Peyer's patch (tissue), 4 donors: ENCODE measurements at places on chromosomes 5 and 9.

DNA sequence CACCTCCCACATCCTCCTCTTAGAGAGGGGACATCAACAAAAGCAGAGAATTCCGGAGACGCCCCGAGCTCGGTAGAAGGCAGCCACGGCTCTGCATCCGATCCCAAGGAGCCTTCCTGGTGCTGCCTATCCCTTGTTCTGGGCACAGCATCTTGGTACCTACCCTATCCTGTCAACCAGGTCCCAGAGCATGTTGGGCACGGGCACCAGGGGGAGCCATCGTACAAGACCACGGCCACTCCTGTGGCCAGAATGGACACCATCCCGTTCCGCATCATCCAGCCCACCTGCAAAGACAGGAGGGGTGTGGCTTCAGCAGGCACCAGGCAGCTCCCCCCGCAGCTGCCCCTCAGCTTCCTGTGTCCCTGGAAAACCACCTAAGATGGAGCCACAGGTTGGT is 62.7 kb upstream of the ZNF354A start:
- no peak for DNase-seq
- H3K4me1 ChIP-seq, result no peaks in the 10 kb centered on the region
- H3K27me3 ChIP-seq, result no peaks in the 10 kb centered on the region
- H3K27ac ChIP-seq, result no peak overlapping the region
- no peak overlapping the region for H3K4me3 ChIP-seq

DNA sequence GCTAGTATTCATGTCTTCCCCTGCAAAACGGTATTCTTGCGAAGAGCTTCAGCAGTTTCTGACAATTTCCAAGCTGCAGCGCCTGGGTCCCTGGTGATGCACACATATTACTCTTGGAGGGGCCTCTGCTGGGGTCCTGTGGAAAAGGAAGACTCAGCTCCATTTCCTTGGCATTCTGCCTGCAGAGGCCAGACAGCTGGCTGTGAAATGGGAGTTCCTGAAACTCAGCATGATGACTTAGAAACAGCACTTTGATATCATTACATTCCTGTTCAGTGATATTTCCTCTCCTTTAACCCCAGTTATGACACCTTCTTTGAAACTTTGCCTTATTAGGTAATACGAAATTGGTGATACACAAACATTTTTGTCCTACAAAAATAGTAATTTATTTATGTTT is 98.5 kb downstream of the APBA1 start:
- DNase-seq, result no peak
- no peaks in the 10 kb centered on the region for H3K27me3 ChIP-seq
- H3K4me3 ChIP-seq, result no peak overlapping the region
- H3K36me3 ChIP-seq, result no peaks in the 10 kb centered on the region
- H3K4me1 ChIP-seq, result no peaks in the 10 kb centered on the region

GRCh38 chr5:133483406-133484090 is 128.8 kb downstream of the FSTL4 start:
- no peak overlapping the region for H3K4me3 ChIP-seq
- H3K27ac ChIP-seq, result no peak overlapping the region
- H3K4me1 ChIP-seq, result no peaks in the 10 kb centered on the region
- H3K27me3 ChIP-seq, result no peaks in the 10 kb centered on the region

DNA sequence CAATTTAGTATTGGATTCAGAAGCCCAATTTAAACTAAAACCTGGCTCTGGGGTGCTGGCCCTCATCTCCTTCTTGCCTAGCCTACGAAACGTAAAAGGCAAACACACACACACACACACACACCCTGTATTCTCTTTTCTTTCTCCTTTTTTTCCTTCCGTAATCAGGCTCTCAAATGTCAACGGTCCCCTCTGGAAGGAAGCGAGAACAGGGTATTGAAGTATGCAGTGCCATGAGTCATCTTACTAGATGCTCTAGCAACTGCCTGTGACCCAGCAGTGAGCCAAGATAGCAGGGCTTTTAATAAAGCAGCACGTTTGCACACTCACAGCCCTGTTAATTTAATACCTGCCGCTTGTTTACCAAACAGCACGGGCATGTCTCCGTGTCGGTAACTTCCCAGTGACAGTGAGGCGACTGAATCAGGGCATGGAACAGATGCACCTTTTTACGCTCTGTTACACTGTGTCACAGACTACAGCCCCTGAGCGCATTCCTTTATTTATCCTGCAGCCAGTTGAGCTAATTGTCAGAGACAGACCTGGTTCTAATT is 243.8 kb downstream of the BNC2 start:
- H3K4me1 ChIP-seq, result no peaks in the 10 kb centered on the region
- no peaks in the 10 kb centered on the region for H3K36me3 ChIP-seq
- no peaks in the 10 kb centered on the region for H3K27me3 ChIP-seq
- no peak for DNase-seq
- H3K4me3 ChIP-seq, result no peak overlapping the region

DNA sequence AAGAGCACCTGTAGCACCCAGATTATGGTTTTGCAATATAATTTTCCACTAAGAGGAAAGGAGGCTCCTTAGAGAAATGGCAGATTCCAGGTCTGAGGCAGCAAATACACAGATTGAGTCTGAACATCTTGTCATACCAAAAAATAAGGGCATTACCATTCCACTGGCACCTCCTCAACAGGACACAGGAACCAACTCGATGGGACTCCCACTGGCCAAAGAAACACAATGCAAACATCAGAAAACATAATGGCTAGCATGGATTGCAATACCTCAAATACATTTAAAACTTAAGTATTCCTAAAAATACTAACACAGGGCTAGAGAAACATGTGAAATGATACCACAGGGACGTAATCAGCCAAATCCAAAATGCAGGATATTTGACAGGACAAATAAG is 12.4 kb upstream of the RANBP17 start:
- no peak overlapping the region for H3K27ac ChIP-seq
- H3K4me3 ChIP-seq, result no peak overlapping the region
- H3K36me3 ChIP-seq, result no peaks in the 10 kb centered on the region
- DNase-seq, result no peak
- H3K27me3 ChIP-seq, result no peaks in the 10 kb centered on the region

DNA sequence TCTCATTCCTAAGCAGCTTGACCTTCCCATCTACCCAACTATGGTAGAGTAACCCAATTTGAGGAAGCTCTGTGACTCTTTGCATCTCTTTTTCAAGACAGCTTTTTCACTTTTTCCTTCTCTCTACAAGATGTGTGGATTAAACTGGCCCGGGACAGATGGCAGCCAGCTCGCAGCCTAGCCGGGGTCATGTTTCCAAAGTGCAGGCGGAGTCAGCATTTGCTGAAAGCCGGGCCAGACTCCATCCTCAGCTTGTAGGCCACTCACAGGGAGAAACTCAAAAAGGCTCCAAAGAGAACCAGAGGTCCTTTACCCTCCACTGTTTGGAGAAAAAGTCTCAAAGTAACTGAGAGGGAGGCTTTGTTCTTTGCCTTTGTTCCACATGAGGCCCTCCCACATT is 286.8 kb upstream of the PANK3 start:
- H3K36me3 ChIP-seq, result no peaks in the 10 kb centered on the region
- H3K4me1 ChIP-seq, result no peaks in the 10 kb centered on the region
- H3K27me3 ChIP-seq, result no peaks in the 10 kb centered on the region
- DNase-seq, result no peak
